ENCODE measurements at places on chromosomes 13 and 19.
A peak's percentile ranks its signal among the peaks of the same experiment; 100 is the strongest.

GRCh38 chr13:79803989-79804388 is 323.0 kb downstream of the NDFIP2 start:
- no peak for DNase-seq

GRCh38 chr13:27708325-27708724 is 84.0 kb upstream of the GSX1 start:
- DNase-seq = no peak

- peak; percentile 66 for DNase-seq
Measured at GRCh38 chr19:13781547-13781946, 7.3 kb downstream of the C19orf53 start.

DNA sequence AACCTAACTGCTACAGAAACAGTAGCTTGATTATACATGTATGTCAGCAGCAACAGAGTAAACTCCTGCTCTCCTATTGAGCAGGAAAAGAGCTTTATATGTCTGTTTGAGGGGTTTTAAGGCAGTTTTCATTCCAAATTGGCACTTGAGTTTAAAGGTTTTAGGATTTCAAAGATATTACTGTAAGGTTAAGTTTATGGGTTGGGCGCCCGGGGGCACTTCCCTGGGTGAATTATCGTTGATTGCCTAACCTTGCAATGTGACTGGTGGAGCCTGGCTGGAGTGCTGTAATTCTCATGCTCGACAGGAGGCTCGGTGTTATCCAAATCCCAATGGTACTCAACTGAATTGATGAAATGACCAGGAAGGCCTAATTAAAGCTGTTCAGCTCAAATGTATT is 1586.1 kb downstream of the OLFM4 start:
- DNase-seq = no peak

GRCh38 chr19:50551715-50552187 is 16.5 kb downstream of the LRRC4B start:
- DNase-seq = no peak

DNA sequence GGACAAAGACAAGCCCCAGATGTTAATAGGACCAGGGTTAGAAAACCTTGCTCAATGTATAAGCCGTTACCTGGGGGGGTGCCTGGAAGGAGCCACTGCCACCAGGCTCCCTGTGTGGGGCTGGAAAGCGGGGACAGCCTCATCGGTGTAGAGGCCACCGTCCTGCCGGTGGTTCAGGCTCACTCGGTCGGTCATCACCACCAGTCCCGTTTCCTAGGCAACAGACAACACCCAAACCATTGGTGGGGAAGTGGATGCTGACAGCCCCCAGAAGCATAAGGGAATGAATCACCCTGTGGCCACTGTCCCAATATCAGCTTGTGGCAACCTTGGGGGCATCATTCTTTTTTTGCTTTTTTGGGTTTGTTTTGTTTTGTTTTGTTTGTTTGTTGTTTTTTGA is 55.8 kb downstream of the CPAMD8 start:
- DNase-seq = no peak

DNA sequence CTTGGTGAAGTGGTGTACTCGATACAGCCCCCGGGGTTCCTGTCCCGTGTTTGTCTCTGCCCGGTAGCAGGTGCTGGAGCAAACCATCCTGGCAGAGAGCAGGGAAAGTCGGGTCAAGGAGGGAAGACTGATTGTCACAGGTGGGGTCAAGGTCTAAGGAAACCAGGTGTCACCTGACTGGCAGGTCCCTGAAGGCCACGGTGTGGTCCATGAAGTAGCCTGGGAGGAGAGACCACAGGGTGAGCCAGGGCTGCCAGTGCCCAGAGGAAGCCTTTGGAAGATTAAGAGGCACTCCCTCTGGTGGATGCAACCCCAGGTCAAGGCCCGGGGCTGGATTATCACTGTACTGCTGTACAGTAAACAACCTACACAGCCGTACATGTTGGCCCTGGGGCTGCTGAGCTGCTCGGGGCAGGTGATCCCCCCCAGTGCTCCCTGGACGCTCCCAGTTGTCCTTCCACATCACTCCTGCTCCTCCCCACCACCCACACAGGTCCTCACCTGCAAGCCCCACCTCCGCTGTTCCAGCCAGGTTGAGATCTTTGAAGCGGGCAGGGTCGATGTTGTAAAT is 6.0 kb upstream of the CCER2 start:
- DNase-seq = peak; percentile 61

- DNase-seq = no peak
Measured at GRCh38 chr19:28208745-28209144, 1004.2 kb downstream of the UQCRFS1 start.

DNA sequence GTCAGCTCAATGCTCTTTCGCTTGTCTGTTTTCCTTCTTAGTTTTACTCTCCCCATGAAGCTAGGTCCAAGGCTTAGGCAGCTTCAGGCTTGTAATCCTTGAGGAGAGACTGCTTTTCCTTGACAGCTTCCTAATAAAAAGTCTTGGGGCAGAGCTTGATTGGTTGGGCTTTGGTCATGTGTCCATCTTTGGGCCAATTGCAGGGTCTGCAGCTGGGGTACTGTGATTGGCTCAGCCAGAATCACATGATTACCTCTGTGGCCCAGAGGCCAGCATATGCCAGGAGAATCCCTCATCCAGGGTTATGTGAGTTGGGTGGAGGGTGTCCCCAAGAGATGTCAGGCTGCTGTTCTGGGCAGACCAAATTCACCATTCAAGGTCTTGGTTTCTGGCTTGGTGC is 8.1 kb downstream of the KLK1 start:
- peak; percentile 26 for DNase-seq

GRCh38 chr19:1914826-1915341 is 9.7 kb downstream of the ADAT3 start:
- DNase-seq = no peak

- peak; percentile 36 for DNase-seq
Measured at GRCh38 chr19:5978606-5979552, 939 bp upstream of the RANBP3 start.

- DNase-seq = peak; percentile 97
Measured at GRCh38 chr19:4815426-4816201, 15.9 kb downstream of the TICAM1 start.

- DNase-seq = no peak
Measured at GRCh38 chr13:94256721-94257120, 222.8 kb downstream of the DCT start.

DNA sequence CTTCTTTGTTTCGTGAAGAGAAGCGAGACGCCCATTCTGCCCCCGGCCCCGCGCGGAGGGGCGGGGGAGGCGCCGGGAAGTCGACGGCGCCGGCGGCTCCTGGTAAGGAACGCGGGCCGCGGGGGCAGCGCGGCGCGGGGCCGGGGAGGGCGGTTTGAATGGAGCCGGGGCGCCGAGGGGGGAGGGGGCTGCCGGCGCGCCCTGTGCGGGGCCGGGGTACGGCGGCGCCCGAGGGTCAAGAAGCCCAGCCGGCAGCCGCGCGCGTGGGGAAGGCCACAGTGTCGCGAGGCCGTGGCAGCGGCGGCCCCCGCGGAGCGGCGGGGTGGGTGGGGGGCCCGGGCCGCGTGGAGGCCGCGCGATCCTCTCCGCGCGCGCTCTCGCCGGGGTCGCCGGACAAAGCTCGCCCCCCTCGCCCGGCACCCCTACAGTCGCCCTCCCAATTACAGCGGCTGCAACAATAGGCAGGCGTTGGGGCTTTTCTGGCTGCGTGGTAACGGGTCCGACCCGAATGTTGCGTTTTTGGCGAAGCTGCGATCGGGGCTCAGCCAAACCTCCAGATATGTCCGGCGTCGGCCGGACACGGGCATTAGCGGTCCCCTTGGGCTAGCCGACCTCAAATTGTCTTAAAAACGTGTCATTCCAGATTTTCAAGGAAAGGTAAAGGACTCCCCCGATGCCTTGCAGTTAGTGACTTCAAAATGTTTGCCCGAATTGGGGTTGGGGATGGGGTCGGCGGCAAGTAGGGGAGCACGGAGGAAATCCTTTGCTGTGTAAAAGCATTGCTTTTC is 437 bp downstream of the SMARCA4 start:
- peak; percentile 64 for DNase-seq

DNA sequence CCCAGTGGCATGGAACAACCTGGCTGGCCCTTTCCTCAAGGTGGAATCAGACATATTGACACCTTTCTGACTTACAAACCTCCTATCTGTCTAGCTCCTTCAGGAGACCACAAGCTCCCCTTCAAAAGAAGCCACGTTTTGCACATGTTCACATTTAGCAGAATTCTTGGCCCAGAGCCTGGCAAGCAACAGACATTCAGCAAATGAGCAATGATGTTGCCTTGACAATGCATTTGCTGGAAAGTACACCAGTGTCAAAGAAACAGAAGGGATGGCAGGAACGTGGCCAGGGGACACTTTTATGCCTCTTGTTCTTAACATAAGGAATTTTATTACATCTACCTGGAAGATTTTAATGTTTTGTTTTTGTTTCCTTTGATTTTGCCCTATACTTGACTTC is 85.5 kb upstream of the FGF14 start:
- DNase-seq = no peak

- no peak for DNase-seq
Measured at GRCh38 chr13:50162001-50162400, 146.8 kb downstream of the KCNRG start.

DNA sequence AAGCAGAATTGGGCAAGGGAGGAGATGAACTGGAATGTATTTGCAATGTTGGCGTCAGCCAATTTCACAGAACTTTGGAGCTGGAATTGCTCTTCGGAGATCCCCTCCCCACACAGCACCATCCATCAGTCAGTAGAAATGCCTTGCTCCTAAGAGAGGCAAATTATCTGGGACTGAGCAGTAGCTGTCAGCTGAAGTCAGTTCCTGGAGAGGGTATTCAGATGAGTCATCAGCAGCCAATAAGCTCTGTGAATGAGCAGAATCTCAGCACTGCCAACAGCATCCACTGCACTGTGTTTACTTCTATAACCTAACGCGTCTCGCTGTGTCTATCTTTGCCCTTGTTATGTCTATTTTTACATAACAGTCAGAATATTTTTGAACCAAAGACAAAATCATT is 213.7 kb downstream of the SLITRK5 start:
- DNase-seq = peak; percentile 66

- no peak for DNase-seq
Measured at GRCh38 chr19:11674067-11674492, 64.7 kb downstream of the ZNF823 start.

- peak; percentile 35 for DNase-seq
Measured at GRCh38 chr13:93534181-93534700, 307.6 kb downstream of the GPC6 start.

Data from DMS53 (cell line).